ENCODE measurements at places on chromosomes 1 and 21.
A peak's percentile ranks its signal among the peaks of the same experiment; 100 is the strongest.

- peak; percentile 4 for DNase-seq
Observed at GRCh38 chr1:158932171-158932570, 819 bp downstream of the PYHIN1 start.

DNA sequence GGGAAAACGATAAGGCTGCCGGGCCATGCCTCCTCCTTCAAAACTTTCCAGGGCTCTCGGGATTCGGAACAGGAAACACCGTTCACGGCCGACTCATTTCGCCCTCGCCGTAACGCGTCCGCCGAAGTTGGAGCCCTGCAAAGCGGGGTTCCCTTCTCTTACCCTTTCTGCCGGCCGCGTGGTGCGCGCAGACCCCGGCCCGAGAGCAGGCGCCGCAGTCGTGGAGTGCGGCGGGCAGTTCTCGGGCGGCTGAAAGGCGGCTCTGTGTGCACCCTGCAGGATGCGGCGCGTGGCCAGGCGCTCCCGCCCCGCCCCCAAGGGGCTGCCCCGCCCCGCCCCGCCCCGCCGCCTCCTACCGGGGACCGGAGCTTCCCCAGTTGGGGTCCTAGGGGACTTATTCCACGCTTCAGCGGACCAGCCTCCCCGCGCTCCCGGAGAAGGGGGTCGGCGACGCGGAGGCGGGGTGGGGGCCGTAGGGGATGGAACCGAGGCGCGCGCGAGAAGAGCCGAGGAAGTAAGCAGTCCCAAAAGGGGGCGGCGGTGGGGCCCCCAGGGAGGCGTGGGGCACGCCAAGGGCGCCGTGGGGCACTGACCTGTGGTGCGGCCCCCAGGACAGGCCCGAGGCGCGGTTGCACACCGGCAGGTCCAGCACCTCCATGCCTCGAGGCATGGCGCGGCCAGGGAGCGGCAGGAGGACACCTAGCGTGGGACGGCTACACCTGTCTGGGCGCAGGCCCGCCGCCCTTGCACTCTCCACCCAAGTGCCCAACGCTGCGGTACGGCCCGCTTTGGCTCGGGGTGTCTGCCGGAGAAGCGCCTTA, at the start of gene MCOLN2:
MCOLN2 (minus strand) TSS at position 268 of the 821 bp plus-strand sequence; CDS start at position 27, 241 bp downstream.
- peak; percentile 63 for DNase-seq

GRCh38 chr1:209497729-209498128, 85.8 kb upstream of the CAMK1G start:
- no peak for DNase-seq

GRCh38 chr1:115274467-115274866, 63.6 kb downstream of the NGF start:
- no peak for DNase-seq

GRCh38 chr1:243294723-243295121, 38.9 kb downstream of the SDCCAG8 start:
- DNase-seq: no peak

DNA sequence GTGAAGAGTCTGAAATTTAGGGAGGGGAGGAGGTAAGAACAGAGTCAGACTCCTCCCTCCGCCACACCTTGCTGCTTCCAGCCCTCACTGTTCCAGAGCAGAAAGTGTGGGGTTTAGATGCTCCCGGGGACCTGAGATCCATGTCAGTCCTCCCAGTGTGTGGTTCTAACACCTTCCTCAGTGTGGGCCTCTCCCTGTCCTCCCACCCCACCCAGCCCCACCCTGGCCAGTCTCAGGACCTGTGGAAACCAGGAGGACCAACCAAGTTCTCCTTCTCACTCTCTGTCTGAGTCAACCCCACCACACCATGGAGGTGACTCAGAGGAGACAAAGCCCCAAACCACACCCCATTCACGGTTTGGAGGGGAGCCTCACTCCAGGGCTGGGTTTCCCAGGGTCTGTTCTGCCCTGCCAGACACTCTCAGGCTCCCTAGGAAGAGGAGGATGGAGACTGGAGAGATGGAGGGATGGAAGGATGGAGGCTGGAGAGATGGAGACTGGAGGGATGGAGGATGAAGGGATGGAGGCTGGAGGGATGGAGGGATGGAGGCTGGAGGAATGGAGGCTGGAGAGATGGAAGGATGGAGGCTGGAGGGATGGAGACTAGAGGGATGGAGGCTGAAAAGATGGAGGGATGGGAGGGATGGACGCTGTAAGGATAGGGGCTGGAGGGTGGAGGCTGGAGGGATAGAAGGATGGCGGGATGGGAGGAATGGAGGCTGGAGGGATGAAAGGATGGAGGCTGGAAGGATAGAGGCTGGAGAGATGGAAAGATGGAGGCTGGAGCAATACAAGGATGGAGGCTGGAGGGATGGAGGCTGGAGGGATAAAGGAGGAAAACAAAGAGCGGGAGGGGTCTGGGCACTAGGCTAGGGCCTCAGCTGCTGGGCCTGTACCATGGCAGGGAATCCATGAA, 100.9 kb upstream of the RUNX3 start:
- DNase-seq: peak; percentile 89

GRCh38 chr1:75092141-75092540, 42.0 kb upstream of the LHX8 start:
- DNase-seq: no peak

DNA sequence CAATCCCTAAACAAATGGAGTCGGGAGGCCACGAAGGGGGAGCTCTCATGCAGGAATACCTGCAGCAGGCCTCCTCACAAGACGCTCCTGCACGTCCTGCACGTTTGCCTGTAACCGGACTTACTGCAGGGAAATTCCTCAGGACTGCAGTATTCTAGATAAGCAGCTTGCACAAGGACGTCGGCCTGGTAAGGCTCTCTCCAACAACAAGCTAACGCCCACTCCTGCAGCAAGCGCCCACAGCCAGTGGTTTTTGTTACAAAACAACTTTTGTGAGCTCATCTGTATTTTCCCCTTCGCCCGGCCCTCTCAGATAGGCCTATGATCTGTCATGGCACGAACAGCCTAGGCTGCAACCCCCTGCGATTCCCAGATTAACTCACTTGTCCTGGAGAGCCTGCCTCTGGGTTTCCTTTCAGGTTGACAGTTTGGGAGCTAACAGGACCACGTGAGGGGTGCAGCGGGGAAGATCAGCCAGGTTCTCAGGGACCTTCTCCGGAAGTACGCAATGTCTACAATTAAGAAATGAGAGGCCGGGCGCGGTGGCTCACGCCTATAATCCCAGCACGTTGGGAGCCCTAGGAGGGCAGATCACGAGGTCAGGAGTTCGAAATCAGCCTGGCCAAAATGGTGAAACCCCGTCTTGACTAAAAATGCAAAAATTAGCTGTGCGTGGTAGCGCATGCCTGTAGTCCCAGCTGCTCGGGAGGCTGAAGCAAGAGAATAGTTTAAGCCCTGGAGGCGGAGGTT, 921 bp upstream of the MIB2 start:
- peak; percentile 69 for DNase-seq

DNA sequence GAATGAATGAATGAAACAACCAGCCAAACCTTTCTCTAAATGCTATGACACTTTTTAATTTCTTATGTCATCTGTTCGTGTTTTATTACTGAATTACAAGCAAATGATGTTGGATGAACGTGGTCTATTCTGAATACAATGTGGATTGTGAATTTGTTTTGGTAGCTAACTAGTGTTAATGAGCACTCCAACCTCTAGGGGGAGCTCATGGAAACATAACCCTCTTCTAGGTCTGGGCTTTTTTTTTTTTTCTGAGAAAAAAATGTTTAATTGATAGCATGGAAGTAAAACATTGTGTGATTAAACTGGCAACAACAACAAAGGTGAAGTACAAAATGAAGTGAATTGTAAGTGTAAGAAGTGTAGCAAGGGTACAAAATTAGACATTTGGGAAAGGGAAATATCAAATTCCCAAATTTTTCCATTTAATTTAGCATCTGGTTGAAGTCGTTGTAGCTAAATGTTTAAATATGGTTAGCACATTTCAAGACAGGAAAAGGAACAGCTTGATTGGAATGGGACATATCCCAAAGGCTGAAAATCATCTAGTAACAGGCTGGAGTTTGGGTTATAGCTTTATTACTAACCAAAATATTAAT, 42.6 kb upstream of the PTGS2 start:
- peak; percentile 31 for DNase-seq

DNA sequence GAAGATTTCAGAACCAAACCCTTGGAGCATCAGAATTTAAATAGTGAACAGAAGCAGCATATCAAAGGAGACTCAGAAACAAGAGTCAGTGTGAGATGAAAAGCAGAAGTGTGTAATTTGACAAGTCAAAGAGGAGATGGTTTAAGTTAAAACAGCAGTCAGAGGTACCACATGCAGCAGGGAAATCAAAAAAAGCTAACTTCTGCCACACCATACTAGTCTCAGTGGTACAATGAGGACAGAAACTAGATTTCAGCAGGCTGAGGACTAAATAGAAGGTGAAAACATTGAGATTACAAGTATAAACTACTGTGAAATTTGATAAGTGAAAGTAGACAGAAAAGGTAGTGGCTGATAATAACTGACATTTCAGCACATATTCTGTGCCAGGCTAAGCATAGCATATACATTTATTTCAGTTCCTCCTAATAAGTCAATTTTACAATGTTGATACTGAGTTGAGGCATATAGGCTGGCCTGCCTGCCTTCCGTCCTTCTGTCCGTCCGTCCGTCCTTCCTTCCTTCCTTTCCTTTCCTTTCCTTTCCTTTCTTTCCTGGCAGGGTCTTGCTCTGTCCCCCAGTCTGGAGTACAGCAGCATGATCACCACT, 12.6 kb downstream of the SUCO start:
- no peak for DNase-seq

DNA sequence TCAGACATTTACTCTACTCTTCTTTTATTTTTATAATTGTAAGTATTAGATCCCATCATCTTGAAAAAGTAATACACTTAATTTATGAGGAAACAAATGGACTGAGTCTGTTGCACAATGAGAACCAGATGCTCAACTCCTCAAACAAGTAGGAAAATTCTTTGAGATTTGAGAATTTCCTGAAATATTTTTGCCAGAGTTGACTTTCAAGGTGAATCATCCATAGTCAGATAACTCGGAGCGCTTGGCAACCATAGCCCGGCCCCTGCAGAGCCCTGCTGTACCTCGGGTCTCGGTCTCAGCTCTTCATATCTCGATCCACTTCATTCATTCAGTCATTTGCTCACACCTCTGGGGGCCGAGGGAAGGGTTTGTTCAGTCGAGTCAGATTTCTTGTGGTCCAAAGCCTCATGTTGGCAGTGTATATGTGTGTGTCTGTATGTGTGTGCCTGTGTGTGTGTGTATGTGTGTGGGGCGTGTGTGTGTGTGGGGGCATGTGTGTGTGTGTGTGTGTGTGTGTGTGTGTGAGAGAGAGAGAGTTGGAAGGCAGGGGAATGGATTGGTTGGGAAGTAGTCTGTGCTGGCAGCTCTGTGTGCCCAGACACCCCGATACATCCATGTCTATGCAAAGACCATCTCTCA, 18.1 kb upstream of the PCP4 start:
- no peak for DNase-seq

DNA sequence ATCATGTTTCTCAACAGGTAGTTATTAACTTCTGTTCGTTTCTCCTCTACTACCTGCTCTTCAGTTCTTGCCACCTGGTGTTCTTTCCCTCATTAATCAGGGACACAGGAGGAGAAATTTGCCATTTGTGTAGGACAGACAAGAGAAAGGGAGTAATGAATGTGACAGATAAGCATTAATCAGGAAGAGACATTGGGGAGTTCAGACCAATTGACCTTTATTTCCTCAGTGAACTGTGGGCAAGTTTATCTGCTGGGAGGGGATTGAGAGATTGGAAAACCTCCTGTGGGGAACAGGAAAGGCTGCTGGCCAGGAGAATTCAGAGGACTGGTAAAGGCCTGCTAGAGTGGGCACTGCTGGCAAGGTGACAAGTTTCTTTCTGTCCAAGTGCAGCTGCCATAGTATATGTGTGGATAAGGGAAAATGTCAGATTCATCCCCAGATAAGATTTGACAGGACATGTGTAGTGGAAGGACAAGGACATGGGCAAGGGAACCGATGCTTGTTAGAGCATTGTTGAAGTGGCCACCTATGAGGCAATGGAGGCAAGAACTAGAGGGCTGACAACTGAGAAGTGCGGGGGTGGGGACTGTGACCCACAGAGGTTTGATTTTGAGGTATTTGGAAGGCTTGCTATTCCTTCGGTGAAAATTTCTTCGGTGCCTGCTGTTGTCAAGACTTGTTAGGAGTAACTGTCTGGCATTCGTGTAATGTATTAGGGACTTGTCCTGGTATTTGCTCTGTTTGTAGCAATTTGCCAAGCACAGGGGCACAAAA, 12.6 kb downstream of the SZT2 start:
- no peak for DNase-seq

DNA sequence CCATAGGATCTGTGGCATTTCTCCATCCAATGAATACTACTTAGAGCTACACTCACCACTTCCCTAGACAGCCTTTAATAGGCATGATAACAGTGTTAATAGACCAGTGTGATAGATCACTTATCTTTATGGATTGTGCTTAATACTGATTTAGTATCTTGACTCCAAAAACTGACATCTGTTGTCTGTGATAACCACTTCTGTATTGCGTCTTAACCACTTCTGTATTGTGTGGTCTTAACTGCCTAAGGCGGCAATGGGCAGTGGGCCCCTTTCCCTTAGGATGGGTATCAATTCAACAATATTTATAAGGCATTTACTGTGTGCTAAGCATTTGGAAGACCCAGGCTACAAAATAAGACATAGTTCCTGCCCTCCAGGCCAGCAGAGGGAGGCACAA, 32.0 kb upstream of the RCAN3 start:
- DNase-seq: no peak

- DNase-seq: no peak
Observed at GRCh38 chr1:11151114-11151513, 38.0 kb upstream of the ANGPTL7 start.

All from stimulated activated CD4-positive, alpha-beta T cell treated with anti-CD3 and anti-CD28 coated beads, Interleukin-15, amount 100 ng/mL, for 24 hours (primary cell).